ENCODE measurements at places on chromosomes 2 and 18.
A peak's percentile ranks its signal among the peaks of the same experiment; 100 is the strongest.

GRCh38 chr2:110674620-110675555 lies 3.0 kb downstream of the BUB1 start:
- no peak for DNase-seq

DNA sequence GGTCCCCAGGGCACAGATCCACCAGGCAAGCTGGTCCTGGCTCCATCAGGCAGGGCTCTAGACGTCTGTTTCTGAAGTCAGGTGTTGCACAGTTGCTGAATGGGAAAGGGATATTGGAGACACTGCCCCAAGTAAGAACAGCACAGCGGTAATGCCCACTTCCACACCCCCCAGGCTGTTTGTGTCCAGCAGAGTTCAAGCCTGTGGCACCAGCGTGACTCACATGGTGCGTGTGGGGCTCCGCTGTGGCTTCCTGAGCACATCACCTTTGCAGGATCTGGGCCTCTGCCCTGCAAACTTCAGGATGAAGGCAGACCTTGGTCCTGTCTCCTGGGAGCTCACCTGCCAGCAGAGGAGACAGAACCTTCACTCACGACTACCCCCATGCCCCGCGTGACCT lies 203.3 kb downstream of the TFCP2L1 start:
- no peak for DNase-seq

GRCh38 chr18:715626-716025 lies 3.2 kb upstream of the ENOSF1 start:
- no peak for DNase-seq

DNA sequence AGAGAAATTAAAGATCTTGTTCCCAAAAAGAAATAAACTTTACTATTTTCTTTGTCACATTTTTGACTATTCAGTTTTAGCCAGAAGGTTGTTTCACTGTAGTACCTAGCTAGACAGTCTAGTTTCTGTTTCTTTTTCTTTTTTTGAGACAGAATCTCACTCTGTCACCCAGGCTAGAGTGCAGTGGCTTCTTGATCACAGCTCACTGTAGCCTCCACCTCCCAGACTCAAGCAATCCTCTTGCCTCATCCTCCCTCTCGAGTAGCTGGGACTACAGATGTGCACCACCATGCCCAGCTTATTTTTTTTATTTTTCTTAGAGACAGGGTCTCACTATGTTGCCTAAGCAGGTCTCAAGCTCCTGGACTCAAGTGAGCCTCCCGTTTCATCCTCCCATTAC lies 2.2 kb downstream of the RBM45 start:
- no peak for DNase-seq

DNA sequence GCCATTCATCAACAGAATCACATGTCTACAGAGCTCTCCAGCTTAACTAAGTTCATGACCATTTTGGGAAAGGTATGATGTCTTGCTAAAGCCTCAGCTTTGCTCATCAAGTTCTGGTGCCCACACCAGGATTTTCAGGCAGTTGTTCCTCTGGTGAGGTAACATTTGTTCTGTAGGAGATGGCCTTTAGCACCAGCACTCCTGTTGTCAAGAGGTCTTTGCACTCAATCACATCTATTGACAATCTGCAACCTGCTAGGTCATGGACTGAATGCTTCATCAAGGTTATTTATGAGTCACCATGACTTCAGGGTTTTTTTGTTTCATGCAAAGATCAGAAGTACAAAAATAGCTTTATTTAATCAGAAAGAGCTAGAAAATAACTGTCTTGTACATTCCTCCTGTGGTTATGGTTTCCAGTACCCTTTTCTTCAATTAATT lies 36.6 kb upstream of the VIT start:
- DNase-seq = no peak

DNA sequence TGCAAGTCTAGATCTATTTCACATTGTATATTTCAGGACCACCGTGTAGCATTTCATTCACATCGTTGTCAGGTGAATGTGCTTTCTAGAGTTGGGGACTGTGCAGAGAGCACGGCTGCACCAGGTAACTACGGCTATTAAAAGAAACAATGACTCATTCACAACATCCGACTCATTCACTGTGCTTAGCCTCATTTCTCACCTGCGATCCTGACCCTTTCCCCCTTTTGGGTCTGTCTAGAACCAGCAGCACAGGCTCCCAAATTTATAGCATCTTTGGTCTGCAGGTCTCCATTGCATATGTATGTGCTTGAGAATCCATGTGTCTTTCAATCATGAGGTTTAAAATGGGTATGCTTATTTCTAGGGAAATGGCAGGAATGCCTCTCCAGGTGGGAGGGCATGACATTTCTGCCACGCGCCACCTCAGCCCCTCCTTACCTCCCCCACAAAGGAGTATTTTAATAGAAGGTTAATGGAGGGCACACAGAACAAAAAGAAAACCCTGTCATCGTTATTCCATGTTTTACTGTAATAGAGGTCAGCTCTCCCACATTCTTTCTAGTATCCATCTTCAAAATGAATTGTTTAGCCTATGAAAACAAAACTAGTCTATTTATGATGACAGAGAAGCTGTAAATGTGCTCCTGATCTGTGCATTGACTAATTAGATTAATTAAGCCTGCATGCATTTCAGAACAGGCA lies 246.7 kb upstream of the EPHA4 start:
- DNase-seq = no peak

GRCh38 chr2:113070606-113070975 lies 2.8 kb downstream of the IL1F10 start:
- DNase-seq = no peak

GRCh38 chr18:11245879-11246278 lies 96.5 kb upstream of the PIEZO2 start:
- no peak for DNase-seq

DNA sequence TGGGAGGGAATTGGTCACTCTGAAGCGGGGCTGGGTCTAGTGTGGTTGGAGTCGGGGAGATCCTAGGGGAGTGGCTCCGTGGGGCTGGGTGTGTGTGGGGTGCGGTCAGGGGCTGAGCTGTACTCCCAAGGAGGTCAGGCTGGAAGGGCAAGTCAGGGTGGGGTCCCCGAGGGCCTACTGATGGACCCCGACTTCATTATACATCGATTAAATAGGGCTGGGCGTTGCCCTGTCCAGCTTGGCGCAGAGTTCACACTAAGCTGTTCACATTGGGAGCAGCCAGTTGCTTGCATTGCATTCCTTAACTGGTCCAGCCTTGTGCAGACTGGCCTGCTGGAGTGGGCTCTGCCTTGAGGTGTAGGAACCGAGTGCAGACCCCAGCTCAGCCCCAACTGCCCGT lies 131.2 kb downstream of the ASB1 start:
- no peak for DNase-seq

- DNase-seq = no peak
Observed at GRCh38 chr2:23230885-23231284, 154.1 kb upstream of the KLHL29 start.

GRCh38 chr2:16187482-16187817 lies 247.1 kb downstream of the MYCN start:
- DNase-seq = no peak

DNA sequence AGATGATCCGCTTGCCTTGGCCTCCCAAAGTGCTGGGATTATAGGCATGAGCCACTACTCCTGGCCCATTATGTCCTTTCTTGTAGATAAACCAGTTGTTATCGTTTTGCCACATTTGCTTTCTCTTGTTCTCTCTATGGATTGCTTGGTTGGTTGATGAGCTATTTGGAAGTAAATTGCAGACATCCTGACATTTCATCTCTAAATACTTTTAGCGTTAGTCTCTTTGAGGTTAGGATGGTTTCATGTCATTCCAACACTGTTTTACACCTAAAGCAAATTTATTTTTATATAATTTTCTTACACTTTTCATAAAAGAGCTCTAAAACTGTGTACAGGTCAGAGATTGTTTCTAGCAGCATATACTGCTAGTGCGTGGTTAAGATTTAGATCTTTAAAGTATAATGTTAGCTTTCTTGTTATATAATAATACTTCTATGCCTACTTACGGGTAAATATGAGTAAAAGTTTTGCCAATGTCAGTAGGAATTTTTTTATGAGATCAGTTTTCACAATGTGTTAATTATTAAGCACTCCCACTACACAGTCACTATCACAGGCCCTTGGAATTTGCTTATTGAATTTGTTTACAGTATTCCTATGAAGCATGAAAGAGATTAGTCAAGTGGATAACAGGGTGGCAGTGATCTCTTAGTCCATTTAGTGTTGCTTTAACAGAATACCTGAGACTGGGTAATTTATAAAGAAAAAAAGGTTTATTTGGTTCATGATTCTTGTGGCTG lies 10.3 kb downstream of the POLI start:
- no peak for DNase-seq

- DNase-seq = peak; percentile 99
Observed at GRCh38 chr2:197152451-197153228, 157.9 kb downstream of the ANKRD44 start.

DNA sequence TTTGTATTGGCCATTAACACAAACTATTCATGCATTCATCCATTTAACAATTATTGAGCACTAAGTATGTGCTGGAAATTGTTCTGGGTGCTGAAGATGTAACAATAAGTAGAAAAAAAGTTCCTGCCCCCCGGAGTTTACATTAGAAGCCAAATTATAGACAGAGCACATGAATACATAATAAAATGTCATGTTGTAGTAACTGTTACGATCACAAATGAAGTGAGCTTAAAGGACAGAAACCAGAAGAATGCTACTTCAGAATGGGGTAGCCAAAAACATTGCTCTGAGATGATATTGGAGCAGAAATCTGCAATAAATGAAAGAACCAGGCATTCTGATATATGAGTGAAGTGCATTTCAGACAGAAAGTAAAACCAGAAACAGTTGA lies 256.0 kb upstream of the SETBP1 start:
- no peak for DNase-seq

DNA sequence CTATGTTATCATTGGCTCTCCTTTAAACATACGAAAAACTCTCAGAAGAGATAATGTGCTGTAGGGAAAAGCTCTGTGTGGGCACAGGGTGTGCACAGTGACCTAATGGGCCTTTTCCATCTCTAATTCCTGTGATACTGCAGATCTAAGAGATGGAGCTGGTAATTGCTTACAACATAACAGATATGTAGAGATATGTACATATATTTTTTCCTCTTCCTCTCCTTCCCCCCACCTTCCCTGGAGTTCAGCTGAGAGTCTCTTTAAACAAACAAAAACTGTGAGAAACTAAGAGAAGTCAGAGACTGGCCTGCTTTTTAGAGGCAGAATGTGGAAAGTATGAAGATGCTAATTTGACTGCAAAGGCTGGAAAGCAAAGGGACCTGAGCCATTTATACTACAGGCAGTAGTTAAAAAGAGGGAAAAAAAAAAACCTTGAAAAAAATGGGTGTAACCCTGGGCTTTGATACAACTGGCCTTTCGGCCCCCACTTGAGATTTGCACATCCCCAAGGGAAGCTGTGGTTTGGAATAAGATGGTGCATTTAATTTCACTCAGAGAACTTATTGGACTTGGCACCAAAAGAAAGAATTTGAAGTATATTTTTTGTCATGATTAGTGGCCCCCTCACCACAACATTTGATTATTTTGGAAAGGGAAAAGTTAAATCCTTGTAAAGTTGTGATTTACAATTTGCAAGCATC lies 502.2 kb upstream of the ZEB2 start:
- no peak for DNase-seq

DNA sequence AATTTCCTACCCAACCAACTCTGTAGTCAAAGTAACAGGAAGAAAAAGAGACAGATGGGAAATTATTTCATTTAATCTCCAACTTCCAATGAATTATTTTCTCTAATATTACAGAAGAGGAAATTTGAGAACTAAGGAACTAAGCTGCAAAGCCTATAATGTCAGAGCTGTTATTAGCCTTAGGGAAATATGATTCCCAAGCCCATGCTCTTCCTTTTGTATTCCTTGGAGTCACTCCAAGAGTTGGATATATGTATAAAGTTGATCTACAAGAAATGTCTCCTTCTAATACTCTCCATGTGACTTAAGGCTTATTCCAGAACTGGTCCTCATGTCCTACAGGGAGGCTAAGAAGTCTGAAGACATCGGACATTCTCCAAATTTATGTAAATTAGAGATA lies 31.6 kb upstream of the VWC2L start:
- no peak for DNase-seq

GRCh38 chr2:96869822-96870625 lies at the start of gene SEMA4C:
SEMA4C (minus strand) TSS chr2:96870080; CDS start chr2:96867886, 2,194 bp downstream.
- DNase-seq = no peak

DNA sequence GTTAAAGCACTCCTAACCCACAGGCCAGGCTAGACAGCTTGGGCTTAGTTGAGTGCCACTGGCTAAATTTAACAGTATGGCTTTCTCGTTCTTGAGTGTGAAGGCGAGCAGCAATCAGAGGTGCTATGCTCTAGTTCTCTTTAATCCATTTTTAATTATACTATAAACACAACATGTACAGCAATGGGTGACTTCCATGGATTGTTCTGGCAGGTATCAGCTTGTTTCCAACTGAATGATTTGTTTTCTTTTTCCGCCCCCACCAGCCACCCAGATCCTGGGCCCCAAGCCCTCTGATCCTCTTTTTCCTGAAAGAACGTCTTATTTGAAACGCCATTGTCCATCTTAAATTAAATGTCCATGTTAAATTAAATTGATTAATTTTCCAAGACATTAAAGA lies 244.8 kb downstream of the IKZF2 start:
- DNase-seq = no peak

DNA sequence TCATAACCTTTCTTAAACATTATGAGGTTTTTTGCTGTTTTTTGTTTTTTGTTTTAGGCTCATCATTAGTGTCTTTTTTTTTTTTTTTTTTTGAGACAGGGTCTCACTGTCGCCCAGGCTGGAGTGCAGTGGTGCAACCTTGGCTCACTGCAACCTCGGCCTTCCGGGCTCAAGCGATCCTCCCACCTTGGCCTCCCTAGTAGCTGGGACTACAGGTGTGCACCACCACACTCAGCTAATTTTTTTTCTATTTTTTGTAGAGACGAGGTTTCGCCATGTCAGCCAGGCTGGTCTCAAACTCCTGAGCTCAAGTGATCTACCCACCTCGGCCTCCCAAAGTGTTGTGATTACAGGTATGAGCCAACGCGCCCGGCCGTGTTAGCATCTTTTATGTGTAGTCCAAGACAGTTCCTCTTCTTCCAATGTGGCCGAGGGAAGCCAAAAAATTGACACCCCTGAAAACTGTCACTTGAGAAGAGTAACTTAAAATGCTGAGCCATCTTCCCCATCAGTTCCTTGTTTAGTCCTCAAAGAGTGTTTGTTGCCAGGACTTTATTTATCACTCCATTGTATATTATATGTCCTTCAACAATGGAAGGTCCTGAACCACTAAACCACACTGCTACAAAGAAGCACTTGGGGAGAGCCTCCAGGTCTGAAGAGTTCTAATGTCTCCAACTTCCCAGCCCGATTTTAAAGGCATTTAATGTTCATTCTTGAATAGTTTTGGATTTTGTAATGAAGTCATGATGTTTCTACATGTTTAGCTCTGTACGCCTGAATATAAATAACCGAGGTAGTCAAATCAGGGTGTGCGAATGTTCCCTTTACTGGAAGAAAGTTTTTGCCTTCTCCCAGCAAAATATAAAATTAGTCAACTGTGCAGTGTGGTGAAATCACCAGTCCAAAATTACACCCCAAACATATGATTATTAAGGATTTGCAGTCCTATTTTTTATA lies 26.4 kb downstream of the ZNF516 start:
- no peak for DNase-seq

All from SIG-M5 (cell line).